NCI-H526 (cell line): ENCODE measurements at places on chromosomes 5 and 9.

DNA sequence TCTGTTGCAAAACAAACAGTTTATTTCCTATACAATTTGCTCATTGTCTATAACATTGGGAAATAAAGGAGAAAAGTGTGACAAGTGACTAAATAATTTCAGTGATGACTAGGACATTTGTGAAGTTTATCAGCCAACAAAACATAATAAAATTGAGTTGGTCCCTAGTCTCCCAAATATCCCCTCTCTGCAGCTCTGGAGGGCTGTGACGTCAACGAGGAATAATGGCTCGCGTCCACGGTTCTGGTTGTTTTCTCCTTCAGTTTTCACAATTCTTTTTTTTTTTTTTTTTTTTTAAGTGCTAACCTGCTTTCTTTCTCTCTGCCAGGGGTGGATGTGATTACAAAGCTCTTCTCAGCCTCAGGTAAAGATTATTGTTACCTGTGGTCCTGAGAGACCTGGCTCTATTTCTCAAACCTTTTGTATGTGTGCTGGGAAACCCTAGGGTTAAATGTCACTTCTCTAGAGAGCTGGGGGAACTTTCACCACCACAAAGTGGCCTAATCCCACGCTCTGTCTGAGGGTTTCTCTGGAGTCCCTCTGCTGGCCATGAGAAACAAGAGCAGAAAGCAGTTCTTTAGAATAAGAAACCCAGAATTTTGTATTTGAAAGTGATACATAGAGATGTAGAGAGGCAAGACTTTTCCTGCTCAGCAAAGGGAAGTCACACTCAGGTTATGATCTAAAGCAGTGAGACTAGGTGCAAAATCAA is 36.2 kb upstream of the ANKRD55 start:
- no peak for DNase-seq

GRCh38 chr9:110207071-110207641 is 803 bp downstream of the C9orf152 start:
- DNase-seq, result peak; percentile 24

DNA sequence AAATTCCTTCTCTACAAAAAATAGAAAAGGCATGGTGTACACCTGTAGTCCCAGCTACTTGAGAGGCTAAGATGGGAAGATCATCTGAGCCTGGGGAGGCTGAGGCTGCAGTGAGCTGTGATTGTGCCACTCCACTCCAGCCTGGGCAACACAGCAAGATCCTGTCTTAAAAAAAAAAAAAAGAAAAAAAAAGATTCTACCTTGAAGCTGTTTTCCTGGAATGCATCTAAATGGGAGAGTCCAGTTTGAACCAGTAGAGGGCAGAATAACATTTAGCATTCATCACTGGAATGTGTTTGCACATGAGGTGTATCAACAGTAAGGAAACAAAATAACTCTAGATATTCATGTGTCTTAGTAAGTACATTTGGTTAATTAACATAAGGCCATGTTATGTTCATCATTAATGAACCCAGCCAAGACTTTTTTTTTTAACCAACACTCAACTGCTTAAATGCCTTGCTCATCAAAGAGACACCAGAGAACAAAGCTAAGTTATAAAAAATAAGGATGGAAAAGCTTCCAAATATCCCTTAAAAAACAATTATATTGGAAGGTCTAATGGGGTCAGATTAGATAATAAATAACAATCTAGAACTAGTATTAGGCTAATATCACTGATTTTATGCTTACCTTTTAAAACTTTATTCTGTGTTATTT is 16.1 kb downstream of the IFNE start:
- peak; percentile 64 for DNase-seq

- no peak for DNase-seq
Observed at GRCh38 chr9:128259156-128259555, 16.7 kb downstream of the GOLGA2 start.

- no peak for DNase-seq
Observed at GRCh38 chr5:31702712-31703111, 63.8 kb downstream of the PDZD2 start.

GRCh38 chr9:128493424-128493823 is 11.1 kb upstream of the GLE1 start:
- DNase-seq, result no peak

- no peak for DNase-seq
Observed at GRCh38 chr5:63854076-63854475, 108.2 kb downstream of the HTR1A start.

DNA sequence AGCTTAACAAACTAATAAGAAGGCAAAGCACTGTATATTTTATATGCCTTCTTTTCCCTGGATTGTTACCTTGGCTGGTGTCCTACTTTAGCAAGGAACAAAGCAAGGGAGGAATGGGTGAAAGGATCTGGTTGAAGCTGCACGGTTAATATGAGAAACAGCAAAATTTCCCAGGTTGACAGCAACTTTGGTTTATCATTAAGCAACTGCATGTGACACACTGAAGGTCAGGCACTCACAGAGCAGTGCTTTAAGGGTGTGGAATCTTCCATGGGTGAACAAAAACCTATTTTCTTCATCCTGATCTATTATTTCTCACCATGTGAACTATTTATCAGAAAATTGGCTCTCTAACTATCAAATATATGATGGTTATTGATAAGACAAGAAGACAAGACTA is 109.0 kb upstream of the ATP10B start:
- DNase-seq, result no peak

- no peak for DNase-seq
Observed at GRCh38 chr5:105448271-105448670, 1885.7 kb upstream of the NUDT12 start.

DNA sequence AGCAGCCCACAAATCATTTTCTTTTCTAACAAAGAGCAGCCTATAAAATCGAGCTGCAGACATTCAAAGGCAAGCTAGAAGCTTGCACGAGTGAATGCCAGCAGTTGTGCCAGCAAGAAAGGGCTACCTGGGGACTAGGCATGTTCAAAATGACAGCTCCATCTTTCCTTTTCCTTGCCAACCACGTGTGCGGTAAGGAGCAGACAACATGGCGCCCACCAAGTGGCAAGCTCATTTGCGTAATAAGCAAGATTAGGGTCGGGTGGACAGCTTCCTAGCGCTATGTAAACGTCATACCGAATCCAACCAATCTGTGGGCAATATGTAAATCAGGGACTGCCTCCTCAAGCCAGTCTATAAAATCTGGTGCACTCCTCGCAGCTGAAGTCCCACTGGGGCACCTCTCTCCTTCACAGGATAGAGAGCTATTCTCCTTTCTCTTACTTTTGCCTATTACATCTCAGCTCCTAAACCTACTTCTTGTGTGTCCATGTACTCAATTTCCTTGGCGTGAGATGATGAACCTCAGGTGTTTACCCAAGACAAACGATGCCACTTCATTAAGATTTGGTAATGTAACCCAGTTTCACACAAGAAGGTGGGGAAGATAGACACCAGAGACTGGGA is 22.5 kb upstream of the SPARC start:
- DNase-seq, result no peak

DNA sequence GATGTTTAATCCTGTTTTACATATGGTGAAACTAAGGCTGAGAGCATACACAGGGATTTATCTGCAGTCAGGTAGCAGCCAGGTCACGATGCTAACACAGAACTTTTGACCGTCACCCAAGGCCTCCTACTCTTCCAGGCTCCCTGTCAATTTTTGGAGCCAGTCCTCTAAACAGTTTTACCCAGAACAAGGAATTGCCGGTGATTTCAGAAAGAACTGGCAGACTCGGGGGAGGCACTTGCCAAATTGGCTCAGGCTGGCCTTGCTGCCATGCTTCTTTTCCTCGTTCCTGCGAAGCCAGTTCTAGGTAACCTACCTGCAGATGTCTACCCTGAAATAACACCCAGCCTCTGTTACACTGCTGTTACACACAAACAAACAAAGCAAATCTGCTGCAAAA is 21.2 kb downstream of the GRIA1 start:
- DNase-seq, result no peak

- no peak for DNase-seq
Observed at GRCh38 chr5:29238115-29238514, 1955.4 kb upstream of the CDH6 start.

GRCh38 chr5:78964889-78965288 is 20.2 kb downstream of the ARSB start:
- peak; percentile 55 for DNase-seq

GRCh38 chr5:64502196-64502595 is 3.6 kb upstream of the RGS7BP start:
- DNase-seq, result no peak

GRCh38 chr5:6360323-6361072 is 17.8 kb downstream of the MED10 start:
- DNase-seq, result no peak

- DNase-seq, result no peak
Observed at GRCh38 chr9:107246259-107247254, 36.5 kb upstream of the RAD23B start.

GRCh38 chr5:119743927-119744326 is 114.6 kb downstream of the FAM170A start:
- peak; percentile 33 for DNase-seq

DNA sequence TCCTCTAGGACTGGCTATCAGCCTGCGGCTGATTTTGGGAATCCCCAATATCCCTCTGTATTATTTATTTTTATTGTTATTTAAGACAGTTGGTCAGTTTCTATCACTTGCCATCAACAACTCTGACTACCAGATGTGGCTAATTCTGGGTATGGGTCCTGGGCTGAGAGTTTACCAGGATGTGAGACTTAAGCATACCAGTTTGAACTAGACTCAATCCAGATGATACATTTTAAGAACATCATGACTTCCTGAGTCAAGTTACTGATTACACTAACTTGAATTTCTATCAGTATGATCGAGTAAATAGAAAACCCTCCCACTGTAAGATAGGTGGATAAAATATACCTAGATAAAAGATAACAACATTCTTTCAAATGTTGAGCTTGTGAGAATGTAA is 634.0 kb downstream of the MAT2B start:
- no peak for DNase-seq

GRCh38 chr9:116323012-116323411 is 169.4 kb downstream of the PAPPA start:
- no peak for DNase-seq

- no peak for DNase-seq
Observed at GRCh38 chr5:108472237-108472636, 90.3 kb upstream of the FBXL17 start.

- DNase-seq, result no peak
Observed at GRCh38 chr5:4198461-4198860, 602.8 kb downstream of the IRX1 start.

DNA sequence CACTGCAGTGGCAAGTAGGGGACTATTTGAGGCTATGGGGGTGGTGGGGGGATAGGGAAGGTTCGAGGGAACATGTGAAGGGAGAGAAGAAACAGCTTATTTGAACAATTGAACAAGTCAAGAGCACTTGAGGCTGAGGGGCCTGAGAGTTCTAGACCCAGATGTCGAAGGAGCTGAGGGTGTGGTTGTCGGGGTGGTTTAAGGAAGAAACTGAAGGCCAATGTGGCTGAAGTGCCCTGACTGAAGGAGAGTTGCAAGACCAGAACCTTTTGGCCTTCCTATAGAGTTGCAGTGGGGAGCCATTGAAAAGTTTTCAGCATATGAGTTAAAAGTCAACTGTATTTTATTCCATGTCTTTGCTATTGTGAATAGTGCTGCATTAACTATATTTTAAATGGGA is 19.1 kb downstream of the FOCAD start:
- no peak for DNase-seq

GRCh38 chr9:99286536-99286935 is 64.5 kb downstream of the SEC61B start:
- no peak for DNase-seq

DNA sequence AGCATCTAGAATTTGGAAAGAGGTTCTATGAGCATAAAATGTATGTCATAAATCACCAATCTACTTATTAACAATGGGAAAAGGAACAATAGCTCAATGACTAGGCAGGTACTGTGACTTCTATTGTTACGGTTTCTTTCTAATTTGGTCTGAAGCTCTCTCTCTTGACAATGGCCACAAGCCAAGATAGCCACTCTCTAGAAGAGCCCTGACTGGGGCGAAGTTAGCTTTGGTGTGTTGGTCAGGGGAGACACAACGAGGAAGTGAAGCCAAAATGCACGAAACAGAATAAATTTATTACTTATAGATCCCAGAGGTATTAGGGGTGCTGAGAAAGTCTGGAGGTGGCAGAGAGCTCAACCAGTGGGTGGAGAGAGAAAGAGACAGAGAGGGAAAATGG is 9.4 kb upstream of the RAD23B start:
- no peak for DNase-seq

DNA sequence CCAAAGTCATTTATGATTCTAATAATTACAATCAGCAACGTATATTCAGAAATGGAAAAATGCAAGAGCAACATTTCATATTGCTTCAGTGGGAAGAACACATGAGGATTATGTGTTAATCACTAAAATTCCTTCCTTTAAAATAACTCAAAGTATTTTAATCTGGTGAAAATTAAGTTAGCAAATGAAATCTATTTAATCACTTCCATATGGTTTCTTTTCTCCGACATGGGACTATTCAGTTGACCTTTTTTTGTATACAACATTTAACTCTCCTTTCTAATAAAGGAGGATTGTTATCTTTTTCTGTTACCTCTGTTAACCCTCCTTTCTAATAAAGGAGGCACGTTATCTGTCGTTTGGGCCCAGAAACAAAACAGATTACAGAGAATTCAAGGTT is 59.9 kb downstream of the HOMER1 start:
- no peak for DNase-seq

GRCh38 chr9:27347889-27348288 is 50.9 kb upstream of the EQTN start:
- DNase-seq, result no peak

DNA sequence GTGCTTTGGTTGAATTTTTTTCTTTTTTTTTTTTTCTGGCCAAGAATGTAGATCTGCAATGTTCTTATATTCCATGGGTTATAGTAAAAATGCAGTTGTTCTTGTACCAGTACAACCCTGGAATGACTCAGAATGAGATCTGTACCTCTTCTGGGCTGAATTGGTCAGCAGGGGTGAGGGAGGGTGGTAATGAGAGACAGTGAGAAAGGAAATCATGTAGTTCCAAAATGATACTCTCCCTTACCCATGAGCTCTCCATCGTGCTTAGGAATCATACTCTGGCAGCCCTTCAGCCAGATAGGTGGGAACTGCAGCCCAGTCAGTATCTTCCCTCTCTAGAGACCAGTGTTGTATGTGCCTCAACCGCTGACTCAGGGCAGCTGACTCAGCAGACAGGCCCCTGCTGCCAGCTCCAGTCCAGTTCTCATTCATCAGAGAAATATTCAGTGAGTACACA is 2.1 kb upstream of the GLIS3 start:
- DNase-seq, result no peak

DNA sequence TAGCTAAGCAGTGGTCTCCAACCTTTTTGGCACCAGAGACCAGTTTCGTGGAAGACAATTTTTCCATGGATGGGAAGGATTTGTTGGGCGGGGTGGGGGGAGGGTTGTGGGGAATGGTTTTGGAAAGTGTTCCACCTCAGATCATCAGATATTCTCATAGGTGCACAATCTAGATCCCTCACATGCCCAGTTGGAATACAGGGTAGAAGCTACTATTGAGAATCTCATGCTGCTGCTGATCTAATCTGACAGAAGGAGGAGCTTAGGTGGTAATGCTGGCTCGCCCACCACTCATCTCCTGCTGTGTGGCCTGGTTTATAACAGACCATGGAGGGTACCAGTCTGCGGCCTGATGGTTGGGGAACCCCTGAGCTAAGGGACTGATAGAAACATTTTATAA is 662.7 kb upstream of the RGMB start:
- no peak for DNase-seq

GRCh38 chr5:66828046-66828547 is 231.9 kb downstream of the MAST4 start:
- DNase-seq, result peak; percentile 11

GRCh38 chr5:177596775-177597238 is 3.1 kb upstream of the B4GALT7 start:
- no peak for DNase-seq

GRCh38 chr9:134724202-134724911 is 82.8 kb downstream of the COL5A1 start:
- DNase-seq, result no peak
